ENCODE measurements at places on chromosomes 6 and 20.

GRCh38 chr6:96537726-96538125 is 16.1 kb downstream of the UFL1 start:
- no peak for DNase-seq

DNA sequence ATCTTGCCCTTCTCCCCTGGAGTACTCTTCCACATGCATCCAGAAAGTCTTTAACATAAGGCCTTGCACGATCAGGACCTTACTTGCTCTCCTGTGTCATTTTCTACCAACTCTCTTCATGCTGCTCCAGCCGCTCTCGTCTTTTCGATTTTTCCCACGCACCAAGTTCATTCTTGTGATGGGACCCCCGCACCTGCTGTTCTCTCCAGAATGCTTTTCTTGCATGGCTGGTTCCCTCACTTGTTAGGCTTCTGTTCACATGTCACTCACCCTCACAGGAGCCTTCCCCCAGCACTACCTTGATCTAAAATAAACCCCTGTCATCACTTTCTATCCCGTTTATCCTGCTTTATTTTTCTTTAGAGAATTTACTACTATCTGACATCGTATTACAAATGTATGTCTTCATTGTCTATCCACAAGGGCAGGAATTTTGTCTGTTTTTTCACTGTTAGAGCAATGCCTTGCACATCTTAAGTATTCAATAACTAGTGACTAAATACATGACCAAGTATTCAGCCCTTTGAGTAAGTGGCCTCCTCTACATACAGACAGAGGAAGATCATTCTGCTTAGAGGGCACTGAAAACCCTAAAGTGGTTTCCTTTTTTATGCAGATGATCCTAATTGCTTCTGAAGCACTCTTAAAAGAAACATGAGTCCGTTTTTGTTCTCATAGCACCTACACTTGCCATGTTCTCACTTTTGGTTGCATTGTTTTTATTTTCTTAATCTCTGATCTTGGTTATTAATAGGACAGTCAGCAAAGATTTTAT is 166.9 kb downstream of the SLC16A10 start:
- no peak for DNase-seq

GRCh38 chr6:18269253-18269652 is 4.9 kb upstream of the DEK start:
- no peak for DNase-seq

DNA sequence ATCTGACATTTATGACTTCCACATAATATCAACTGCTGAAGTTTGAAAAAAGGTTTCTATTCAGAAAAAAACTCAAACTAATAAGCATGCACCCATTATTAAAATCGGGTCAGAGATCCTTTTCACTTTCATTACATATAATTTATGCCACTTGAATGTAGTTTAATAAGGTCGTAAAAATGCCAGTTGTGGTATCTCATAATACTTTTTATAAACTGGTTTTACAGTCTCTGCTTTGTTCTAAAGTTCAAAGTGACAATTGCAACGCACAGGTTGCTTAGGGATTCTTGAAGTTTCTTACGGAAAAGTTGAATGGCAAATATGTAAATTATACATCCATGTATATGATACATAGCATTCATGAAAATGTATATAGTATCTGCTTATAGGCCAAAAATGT is 229.4 kb upstream of the CEP162 start:
- DNase-seq, result no peak

DNA sequence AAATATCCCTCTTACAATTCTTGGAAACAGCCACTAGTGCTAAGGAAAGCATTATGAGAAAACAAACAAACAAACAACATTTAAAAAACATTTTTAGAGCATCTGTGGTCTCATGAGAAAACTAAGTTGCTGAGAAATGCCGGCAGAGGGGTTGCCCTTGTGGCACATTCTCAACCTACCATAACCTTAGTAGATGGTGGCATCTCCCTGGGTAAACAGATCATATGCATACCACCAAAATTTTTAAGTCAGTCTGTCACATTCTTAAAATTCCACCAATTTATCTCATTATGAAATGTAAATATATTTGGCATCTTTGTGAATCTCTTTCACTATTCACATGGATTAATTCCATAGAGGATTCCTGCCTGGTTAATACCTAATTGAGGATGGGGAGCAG is 575.7 kb upstream of the MARCKS start:
- no peak for DNase-seq
